Fibroblast of skin of scalp (primary cell): ENCODE measurements at places on chromosomes 16 and 17.

GRCh38 chr17:74089869-74090464, 113.5 kb upstream of the RPL38 start:
- peak; percentile 74 for DNase-seq

DNA sequence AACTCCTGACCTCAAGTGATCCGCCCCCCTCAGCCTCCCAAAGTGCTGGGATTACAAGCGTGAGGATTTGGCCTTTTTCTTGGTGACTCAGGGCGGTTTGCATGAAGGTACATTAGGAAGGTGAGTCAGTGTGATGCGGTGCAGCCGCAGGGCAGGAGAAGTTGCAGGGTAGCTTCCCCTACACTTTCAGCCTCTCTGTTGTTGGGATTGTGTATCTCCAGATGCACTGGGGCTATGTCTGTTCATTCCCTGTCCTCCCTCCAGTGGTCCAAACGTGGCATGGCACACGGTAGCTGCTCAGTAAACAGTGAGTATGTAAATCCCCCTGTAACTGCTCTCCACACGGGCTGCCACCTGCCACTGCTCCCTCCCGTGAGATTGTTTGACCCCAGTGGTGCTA, 109.1 kb upstream of the CDC42EP4 start:
- no peak for DNase-seq

- DNase-seq, result no peak
Observed at GRCh38 chr17:82948081-82948511, 108.3 kb upstream of the ZNF750 start.

GRCh38 chr16:53089434-53090285, 34.9 kb downstream of the CHD9 start:
- no peak for DNase-seq

- no peak for DNase-seq
Observed at GRCh38 chr16:68283346-68283745, 19.0 kb downstream of the SLC7A6 start.
